ENCODE measurements at places on chromosomes 3 and 15. TPM values are rescaled to one million over a fixed set of nuclear protein-coding genes. Genes with fewer than 3 reads are reported as not detected.

GRCh38 chr15:42151736-42152135 is 4.7 kb downstream of the PLA2G4F start:
- no peak for DNase-seq

DNA sequence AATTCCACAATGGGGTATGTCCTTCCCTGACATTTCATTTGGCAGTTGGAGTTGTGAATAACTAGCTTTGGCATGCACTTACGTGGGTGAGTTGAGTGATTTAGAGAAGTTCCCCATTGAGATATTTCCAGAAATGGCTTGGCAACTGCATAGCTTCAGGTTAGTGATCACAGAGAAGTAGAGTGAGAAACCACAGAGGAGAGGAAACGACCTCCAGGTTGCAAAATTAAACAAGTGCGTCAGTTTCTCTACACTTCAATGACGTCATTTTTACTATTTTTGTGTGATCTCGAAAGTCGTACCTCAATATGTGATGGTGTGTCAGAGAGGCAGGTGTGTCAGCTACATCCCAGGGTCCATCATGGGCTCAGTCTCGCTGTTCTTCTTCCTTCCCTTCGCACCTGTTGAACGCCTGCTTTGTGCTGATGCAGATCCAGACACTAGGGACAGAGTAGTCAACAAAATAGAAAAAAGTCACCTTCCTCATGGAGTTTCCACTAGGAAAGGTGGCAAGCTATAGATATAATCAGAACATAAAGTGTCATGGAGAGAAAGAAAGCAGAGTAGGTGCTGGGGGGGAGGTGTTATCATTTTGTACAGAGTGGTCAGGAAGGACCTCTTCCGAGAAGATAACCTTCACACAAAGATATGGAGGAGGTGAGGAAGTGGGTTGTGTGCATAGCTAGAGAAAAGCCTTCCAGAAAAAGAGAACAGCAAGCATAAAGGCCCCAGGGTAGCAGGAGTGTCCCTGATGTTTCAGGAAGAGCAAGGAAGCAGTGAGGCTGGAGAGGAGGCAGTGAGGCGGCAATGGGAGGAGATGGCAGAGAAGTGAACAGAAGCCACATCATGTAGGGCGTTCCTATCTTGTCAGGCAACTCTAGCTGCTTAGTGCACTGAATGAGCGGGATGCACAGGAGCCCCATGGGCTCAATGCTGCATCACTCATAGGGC is 75.6 kb downstream of the MCTP2 start:
- DNase-seq = peak; percentile 54

GRCh38 chr3:53269888-53270880 is 14.4 kb upstream of the TKT start:
- DNase-seq = peak; percentile 94

- peak; percentile 28 for DNase-seq
These were observed 163.4 kb upstream of the NUDT16 start for GRCh38 chr3:131218196-131218595.

- DNase-seq = no peak
These were observed 73.9 kb upstream of the BLM start for GRCh38 chr15:90643301-90643632.

DNA sequence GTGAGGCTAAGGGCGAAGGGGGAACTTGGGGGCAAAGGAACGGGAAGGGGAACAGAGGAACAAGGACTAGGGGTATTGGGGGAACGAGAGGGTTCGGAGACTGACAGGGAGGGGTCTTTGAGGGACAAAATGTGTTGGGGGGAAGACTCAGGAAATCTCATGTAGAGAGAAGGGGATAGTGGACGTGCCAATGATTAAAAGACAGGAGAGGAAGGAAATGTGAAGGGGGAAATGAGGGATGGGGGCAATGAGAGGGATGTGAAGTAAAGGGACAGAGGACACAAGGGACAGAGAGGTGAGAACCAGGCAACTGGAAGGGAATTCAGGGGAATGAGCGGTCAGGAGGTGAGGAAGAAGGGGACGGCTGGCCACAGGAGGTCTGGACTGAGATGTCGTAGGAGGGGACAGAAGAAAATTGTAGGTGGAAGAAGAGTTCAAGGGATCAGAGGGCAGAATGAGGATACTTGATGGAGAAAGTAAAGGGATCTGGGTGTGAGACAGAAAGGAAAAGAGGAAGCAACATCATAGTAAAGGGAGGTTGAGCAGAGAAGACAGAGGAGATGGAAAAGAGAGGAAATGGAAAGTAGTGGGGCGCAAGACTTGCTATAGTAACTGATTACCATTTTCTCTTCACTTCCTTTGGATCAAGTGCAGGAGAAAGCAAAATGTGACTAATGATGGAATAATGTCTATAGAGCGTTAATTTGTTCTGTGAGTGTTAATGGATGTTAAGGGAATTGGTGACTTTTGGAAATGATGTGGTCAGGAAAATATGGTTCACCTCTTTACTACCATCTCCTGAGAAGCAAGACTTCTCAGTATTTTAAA is 749 bp downstream of the RAB8B start:
- no peak for DNase-seq

DNA sequence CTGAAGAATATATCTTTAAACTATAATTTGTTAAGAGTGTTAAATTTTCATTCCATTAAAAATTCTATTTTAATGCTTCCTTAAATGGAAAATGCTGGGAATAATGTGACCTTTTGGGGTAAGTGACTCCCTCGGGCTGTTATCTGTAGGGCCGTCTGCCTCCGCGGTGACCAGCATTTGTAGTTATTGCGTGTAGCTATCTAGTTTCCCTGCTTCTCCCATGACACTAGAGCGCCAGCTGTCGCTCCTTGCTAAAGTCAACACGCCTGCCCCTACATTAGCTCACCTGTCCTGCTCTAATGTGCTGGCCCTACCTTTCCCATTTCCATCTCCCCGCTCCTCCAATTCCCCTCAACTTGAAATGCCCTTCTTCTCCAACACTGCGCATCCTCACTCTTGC is 12.4 kb upstream of the CHRM5 start:
- DNase-seq = no peak

GRCh38 chr3:130878464-130878863 is 15.4 kb upstream of the ATP2C1 start:
- DNase-seq = no peak

DNA sequence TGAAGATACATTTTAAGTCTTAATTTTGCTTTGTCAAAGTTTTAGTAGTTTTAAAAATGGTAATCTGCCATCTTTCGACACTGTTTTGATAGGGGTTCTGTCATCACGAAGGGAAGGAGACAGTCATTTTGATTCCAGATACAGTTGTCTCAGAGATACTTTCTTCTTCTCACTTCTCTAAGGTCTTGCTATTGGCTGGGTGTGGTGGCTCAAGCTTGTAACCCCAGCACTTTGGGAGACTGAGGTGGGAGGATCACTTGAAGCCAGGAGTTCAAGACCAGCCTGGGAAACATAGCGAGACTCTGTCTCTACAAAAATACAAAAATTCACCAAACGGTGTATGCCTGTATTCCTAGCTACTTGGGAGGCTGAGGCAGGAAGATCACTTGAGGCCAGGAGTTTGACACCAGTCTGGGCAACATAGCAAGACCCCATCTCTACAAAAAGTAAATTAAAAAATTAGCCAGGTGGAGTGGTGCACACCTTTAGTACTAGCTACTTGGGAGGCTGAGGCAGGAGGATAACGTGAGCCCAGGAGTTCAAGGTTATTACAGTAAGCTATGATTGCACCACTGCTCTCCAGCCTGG is 3.3 kb downstream of the RAB8B start:
- DNase-seq = no peak

GRCh38 chr15:65375871-65376607 is 1.8 kb downstream of the IGDCC3 start:
- DNase-seq = no peak

The KIF23 gene
- total RNA-seq = 8.6 TPM

The DZIP1L gene
- total RNA-seq = 6.6 TPM

The HHLA2 gene
- total RNA-seq = not detected

The NME9 gene
- not detected for total RNA-seq

The ACKR4 gene
- not detected for total RNA-seq

All from kidney epithelial cell (primary cell).